Stimulated activated CD4-positive, alpha-beta T cell treated with anti-CD3 and anti-CD28 coated beads, Interleukin-2, amount 100 ng/mL, for 48 hours (primary cell): ENCODE measurements at places on chromosomes 7 and 10.

- DNase-seq, result no peak
Observed at GRCh38 chr10:15660990-15661389, 58.7 kb downstream of the ITGA8 start.

GRCh38 chr7:1457949-1458682 lies 1.2 kb downstream of the MICALL2 start:
- no peak for DNase-seq

DNA sequence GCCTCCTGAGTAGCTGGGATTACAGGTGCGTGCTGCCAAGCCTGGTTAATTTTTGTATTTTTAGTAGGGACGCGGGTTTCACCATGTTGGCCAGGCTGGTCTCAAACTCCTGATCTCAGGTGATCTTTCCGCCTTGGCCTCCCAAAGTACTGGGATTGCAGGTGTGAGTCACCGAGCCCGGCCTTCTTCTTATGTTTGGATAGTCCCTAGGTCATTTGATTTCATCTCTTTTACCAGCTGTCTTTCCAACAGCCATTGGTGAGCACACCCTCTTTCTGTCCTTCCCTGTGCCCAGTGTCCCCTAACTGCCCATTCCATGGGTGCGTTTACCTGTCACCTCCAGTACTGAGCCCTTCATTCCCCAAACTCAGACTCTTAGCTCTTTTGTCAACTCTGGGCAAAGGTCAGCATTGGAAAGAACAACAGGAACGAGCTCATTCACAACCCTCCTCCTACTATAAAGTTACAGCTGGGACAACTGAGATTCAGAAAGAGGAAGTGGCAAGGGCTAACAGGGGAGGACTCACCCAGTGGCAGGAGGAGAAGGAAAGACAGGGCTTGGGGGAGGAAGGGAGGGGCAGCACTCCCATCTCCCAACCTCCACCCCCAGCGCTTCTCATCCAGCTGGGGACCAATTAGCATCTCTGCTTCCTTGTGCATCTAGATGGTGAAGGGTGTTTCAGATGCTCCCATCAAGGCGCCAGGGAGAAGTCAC lies 5.6 kb downstream of the SSC4D start:
- no peak for DNase-seq

DNA sequence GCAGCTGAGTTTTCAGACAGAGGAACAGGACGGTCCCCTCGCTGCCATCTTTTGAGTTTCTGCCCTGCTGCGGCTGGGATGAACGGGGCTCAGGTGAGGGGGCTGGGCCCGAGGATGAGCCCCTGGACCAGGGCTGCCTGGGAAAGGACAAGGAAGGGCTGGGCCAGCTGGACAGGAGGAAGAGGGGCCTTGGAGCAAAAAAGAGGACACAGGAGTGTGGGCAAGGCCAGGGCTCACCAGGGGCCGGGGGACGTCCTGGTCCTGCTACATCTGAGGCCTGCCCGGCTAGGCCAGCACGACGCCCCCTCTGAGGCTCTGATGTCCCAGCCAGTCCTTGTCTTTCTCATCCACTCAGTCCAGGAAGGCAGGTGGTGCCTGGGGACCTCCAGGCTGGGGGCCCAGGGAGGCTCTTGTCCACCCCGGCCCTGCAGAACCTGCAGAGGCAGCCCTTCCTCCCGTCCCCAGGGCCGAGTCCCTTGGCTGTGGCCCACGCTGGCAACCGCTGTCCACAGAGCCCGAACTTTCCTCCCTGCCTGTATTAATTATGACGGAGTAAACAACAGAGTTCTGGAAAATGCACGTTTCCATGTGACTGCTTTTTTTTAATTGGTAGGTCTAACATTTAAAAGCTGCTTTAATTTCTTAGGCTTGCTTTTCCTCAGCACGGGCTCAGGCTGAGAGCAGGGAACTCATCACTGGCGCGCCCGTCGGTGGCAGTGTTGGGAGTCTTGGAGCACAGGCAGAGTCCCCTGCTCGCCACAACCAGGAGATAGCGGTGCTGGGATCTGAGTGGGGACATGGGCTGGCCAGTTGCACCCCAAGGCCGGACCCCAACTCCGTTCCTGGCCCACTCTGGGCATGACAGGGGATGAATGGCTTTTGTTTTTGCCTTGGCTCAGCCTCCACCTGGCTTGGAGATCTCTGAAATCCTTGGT lies 187.7 kb downstream of the ELFN1 start:
- no peak for DNase-seq

DNA sequence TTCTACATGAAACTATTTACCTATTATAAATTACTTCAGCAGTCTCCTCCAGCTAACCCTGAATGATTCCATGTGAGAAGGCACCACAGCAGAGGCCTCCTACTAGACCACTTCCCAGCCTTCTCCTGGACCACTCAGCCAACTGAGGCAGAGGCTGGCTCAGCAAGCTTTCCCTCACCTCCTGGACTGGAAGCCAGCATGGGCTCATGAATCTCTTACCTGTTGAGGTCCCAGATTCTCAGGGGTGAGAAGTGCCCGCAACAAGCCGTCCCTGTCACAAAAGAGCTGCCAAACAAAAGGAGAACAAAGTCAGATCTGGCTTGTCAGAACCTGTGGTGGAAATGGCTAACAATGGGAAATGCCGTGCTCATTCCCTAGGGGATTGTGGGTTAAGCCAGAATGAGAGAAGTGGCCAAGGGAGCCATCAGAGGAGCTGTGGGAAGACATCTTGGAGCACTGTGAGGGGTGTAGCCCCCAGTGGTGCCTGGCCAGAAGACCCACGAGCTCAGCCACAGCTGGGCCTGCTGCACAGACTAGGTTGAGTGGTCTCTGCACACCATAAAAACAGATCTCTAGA lies 36.5 kb downstream of the DPCD start:
- no peak for DNase-seq

DNA sequence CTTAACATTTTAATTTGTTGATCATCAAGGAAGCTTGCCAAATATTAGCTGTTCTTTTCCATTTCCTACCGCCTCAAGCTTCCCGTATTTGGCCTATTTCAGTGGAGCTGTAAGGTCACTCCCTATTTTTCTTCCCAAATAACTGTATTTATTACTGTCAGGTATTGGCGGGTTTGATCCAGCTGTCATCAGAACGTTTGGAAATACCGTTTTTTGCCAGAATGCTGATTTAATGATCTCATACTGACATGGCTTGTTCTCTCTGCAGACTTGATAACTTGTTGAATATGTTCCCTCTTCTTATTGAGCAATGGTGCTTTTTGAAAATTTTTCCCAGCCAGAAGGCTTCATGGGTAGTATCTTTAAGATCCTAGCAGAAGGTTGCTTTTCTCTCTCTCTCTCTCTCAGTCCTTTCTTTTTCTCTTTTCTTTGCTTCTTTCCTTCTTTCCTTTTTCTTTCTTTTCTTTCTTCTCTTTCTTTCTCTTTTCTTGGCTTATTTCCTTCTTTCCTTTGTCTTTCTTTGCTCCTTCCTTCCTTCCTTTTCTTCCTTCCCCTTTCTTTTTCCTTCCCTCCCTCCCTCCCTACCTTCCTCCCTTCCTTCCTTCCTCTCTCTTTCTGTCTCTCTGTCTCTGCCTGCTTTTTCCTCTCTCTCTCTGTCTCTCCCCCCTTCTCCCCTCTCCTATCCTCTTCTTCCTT lies 42.1 kb downstream of the CUX1 start:
- DNase-seq, result no peak

DNA sequence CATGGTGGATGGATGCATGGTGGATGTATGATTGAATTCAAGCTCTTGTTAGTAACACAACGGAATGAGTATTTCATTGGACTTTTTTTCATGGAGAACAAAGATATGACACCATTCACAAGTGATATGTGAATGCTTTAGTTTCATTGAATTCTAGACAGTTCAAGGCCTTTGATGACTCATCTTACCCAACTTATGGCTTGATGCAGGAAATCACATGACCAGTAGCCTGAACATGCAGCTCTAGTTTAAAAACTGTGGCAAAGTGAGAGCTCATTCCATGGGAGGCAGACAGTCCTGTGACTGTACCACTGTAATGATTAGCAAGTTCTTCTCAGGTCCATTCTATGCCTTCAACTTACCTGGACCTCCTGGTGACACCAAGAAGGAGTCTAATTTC lies 1239.3 kb downstream of the TYW1 start:
- no peak for DNase-seq

- DNase-seq, result no peak
Observed at GRCh38 chr7:7330997-7331396, 148.7 kb downstream of the C1GALT1 start.

- no peak for DNase-seq
Observed at GRCh38 chr10:15168291-15168785, at the start of gene NMT2. Gene NMT2 (minus strand): TSS chr10:15168693. CDS start chr10:15168612, 81 bp downstream.

DNA sequence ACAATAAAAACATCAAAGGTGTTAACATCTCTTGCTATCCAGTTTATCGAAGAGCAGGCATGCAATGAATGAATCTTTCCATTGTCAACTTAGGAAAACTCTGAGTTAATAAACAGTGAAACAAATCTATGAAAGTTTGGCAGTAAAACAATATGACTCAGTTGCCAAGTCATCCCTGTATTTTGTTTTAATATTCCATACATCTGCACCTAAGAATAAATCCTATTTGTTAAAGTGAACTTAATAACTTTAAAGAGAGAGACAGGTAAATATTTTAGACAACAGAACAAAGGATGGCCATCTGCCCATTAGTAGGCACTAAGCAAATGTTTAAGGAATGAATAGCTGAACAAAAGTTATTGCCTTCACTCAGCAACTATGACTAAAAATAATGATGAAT lies 700.5 kb upstream of the CELF2 start:
- DNase-seq, result no peak

- DNase-seq, result no peak
Observed at GRCh38 chr10:73588656-73589055, 2.5 kb downstream of the USP54 start.

DNA sequence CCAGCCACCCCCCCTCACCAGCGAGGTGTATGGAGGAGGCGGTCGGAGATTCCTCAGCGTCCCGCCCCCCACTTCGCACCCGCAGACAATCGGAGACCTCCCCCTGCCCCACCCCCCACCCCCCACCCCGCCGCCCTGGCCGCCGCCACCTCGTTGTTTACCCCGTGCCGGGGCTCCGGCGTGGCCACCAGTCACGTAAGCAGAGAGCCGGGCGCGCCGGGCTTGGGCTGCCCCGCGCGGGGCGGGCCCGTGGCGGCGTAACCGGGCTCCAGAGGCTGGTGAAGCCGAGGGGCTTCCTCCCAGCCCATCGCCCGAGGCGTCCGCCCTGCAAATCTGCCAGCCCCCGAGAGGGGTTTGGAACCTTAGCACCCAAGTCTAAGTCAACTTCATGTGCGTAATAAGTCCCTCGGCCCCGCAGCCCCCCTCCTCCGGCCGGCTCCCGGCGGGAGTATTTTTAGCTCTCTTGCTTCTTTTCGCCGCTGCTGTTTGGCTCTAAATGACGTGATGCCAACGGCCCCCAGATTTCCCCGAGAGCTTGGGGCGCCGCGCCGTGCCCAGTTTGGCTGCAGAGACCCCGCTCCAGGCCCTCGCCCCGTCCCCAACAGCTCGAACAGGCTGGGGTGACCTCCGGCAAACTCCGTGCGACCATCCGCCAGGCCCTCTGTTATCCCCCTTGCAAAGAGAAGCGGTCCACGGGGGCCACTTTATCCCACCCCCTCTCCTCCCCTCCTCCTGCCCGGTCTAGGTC lies 2.7 kb downstream of the MXI1 start:
- peak; percentile 49 for DNase-seq

- no peak for DNase-seq
Observed at GRCh38 chr7:92508946-92509345, 19.4 kb downstream of the PEX1 start.

DNA sequence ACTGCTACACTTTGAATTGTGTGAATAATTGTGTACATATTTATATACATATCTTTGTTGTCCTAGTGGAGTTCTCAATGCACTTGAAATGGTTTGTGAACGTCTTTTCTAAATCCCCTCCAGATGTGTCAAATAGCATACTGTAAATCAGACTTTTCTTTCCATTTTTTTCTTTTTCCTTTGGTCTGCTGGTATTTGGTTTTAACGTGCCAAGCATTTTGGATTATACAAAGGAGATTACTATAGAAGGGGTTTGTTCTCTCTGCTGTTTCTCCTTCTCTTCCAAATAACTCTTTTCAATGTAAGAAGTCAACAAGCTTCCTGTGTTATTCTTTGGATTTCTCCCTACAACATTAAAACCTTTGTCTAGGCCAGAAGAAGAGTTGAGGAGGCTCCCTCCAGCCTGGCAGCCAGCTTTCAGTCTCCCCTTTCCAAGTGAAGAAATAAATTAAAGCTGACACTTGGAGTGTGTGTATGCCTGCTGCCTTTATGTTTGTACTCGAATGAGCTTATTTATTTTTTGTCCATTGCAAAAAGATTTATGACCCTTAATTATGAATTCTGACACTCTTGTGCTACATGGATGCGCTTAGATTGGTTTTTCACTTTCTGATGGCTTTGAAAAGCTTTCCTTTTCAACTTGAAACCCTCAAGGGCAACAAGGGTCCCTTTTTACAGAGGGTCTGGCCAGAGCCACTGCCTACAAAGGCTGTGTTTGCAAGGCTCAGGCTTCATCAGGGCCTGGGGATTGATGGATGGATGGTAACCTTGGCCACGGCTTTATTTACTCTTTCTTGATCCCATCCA lies 107.8 kb downstream of the RAB18 start:
- DNase-seq, result no peak

- no peak for DNase-seq
Observed at GRCh38 chr10:13822490-13822889, 235.7 kb downstream of the PRPF18 start.
